Left ventricle myocardium inferior (tissue), 1 donor: ENCODE measurements at places on chromosomes 12 and 14.

GRCh38 chr12:95574799-95575452, 23.6 kb upstream of the USP44 start:
- H3K4me1 ChIP-seq = no peaks in the 10 kb centered on the region
- no peak overlapping the region for H3K4me3 ChIP-seq
- DNase-seq = no peak
- no peaks in the 10 kb centered on the region for H3K36me3 ChIP-seq

- H3K27me3 ChIP-seq = no peaks in the 10 kb centered on the region
- DNase-seq = peak; percentile 82
- H3K4me3 ChIP-seq = no peak overlapping the region
- peak overlapping the region; percentile 65 for H3K27ac ChIP-seq
- H3K36me3 ChIP-seq = no peaks in the 10 kb centered on the region
Measured at GRCh38 chr12:67667276-67668073, 18.9 kb downstream of the DYRK2 start.

GRCh38 chr12:120956579-120957300, 21.6 kb upstream of the HNF1A start:
- no peaks in the 10 kb centered on the region for H3K4me1 ChIP-seq
- no peaks in the 10 kb centered on the region for H3K36me3 ChIP-seq
- no peak for DNase-seq
- peaks cover 9% of the 10 kb centered on the region for H3K27me3 ChIP-seq
- H3K4me3 ChIP-seq = no peak overlapping the region
- H3K27ac ChIP-seq = no peak overlapping the region

DNA sequence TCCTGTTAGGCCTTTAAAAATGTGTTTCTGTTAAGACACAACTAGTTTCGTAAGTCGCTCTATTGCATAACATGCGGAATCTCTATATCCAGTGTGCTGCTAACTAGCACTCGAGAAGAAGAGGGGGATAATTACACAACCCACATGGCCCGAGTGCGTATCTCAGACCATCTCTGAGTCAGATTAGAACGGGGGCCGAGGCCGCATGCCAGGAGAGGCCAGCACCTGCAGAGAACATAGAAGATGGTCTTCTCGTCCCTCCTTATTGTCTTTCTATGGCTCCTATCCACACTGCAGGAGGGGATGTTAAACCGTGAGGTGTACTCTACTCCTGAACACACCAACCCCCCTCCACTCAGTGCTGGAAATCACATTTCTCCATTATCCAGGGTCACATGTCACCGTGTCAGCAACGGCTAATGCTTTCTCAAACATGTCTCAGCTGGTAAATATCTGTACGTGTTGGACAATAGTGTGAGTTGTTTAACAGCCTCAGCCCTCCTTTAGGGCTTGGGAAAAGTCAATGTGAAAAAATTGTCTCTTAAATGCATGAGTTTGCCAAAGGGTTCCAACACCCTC, 56.3 kb downstream of the CCDC88C start:
- no peaks in the 10 kb centered on the region for H3K36me3 ChIP-seq
- H3K27ac ChIP-seq = no peak overlapping the region
- no peak for DNase-seq
- H3K4me1 ChIP-seq = no peaks in the 10 kb centered on the region
- H3K27me3 ChIP-seq = peaks cover 21% of the 10 kb centered on the region
